ENCODE measurements at places on chromosomes 16 and 17.

DNA sequence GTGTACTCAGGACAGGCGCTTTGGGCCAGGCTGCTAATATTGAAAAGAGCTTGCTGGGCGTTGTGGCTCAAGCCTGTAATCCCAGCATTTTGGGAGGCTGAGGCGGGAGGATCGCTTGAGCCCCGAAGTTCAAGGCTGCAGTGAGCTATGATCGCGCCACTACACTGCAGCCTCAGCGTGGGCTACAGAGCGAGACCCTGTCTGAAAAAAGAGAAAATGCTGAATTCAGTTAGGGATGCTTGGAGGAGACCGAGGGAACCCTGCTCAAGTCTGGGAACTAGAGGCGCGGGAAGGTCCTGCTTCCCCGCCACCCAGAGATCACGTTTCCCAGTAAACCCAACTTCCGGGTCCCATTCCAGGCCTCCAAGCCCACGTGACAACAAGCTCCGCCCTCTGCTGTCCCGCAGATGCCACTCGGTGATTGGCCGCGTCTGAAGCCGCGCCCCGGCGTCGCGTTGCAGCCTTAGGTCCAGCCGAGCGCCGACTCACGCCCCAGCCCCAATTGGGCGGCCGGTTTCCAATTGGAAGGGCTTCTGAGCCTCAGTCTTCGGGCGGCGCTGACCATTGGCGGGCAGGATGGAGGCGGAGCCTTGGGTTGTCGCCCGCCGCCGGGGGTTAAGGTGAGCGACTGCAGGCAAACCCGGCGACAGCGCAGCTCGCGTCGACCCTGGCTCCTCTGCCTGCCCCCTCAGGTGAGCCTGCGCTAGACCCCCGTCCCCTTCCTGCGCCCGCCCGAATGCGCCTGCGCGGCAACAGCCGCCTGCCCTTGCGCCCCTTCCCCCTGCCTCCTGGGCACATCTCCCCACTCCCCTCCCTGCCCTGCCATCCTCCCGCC is at the start of gene PHKG2:
Gene PHKG2 (plus strand): TSS at position 627 of the 835 bp plus-strand sequence. CDS start 396 bp downstream, outside the sequence.
- peak; percentile 78 for DNase-seq

- DNase-seq = no peak
Measured at GRCh38 chr16:4624827-4625559, 367 bp downstream of the MGRN1 start.

DNA sequence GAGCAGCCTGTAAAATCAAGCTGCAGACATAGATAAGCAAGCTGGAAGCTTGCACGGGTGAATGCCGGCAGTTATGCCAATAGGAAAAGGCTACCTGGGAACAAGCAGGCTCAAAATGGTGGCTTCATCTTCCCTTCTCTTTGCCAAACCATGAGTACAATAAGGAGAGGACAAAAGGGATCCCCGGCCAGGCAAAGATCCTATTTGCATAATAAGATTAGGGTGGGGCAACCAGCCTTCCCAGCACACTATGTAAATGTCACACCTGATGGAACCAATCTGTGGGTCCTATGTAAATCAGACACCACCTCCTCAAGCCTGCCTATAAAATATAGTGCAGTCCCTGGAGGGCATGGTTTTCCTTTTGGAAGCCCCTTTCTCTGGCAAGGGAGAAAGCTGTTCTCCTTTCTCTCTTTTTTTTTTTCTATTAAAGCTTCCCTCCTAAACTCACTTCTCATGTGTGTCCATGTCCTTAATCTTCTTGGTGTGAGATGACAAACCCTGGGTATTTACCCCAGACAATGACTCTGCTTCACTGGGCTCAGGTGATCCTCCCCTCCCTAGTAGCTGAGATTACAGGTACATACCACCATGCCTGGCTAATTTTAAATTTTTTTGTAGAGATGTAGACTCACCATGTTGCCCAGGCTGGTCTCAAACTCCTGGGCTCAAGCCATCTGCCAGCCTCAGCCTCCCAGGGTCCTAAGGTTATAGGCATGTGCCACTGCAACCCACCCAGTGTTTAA is 44.2 kb downstream of the PSMD12 start:
- no peak for DNase-seq

DNA sequence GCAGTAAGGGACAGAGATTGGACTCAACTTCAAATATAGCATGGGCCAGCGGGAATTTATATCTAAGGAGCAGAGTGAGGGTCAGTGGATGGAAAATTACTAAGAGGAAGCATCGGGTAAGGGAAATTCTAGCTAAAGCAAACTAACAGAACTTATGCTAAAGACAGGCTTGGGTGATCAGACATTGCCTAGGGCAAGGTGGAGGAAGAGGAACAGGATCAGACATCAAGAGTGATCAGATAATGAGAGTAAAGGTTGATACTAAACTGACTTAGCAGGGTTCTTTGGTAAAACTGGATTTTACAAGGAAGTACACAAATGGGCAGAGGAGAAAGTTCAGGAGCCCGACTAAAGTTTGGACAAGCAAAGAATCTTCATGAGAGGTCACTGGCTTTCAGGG is 86.3 kb upstream of the TOM1L1 start:
- no peak for DNase-seq

DNA sequence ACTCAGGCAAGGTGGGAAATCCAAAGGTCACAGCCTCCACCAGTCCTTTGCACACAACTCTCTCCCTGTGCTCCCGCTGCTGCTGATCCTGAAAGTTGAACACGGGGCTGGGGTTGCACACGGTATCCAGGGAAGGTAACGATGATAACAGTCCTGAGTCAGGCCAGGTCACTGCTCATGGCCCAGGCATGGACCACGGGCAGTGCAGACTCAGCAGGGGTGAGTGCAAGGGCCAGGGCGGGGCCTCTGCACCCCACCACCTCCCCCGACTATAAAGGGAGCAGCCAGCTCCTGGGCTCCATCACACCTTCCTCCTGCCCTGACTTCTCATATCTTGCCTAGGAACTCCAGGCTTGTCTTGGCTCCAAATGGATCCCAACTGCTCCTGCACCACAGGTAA is at the start of gene MT1B:
Gene MT1B (plus strand): TSS at position 301 of the 400 bp plus-strand sequence. CDS start 68 bp downstream, at position 369.
- no peak for DNase-seq

- no peak for DNase-seq
Measured at GRCh38 chr16:3655030-3655395, 522 bp downstream of the DNASE1 start.

- DNase-seq = no peak
Measured at GRCh38 chr17:7632492-7632894, 2.6 kb downstream of the SHBG start.

GRCh38 chr16:67979955-67980678 is at the start of gene DPEP3:
DPEP3 (minus strand) TSS chr16:67980499; CDS start chr16:67980380, 119 bp downstream.
- no peak for DNase-seq

DNA sequence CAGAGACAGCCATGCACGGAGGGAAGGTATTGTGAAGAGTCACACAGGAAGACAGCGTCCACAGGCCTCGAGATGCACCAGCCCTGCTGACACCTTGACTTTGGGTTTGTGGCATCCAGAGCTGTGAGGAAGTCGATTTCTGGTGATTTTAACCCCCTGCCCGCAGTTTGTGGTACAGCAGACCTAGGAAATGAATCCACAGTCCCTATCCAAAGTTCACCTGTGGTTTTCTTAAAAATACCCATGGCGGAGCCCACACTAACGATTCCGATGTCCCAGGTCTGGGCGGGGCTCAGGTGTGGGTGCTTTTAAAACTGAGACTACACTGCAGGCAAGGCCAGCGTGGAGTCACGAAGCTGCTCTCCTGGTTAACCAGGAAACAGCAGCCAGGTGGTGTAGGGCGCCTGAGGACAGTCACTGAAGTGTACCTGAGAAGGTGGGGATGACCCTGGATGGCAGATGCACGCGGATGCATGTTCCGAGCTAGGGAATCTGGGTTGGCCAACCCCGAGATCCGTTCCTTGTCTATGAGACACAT is 14.4 kb upstream of the MEAK7 start:
- DNase-seq = no peak

All from cortex of kidney (tissue), 1 donor.